Neural progenitor cell (in vitro differentiated cells): ENCODE measurements at places on chromosomes 13 and 19. TPM values are rescaled to one million over a fixed set of nuclear protein-coding genes. Genes with fewer than 3 reads are reported as not detected.
A peak's percentile ranks its signal among the peaks of the same experiment; 100 is the strongest.

- no peaks in the 10 kb centered on the region for H3K27me3 ChIP-seq
- no peaks in the 10 kb centered on the region for H3K36me3 ChIP-seq
- no peak overlapping the region for H3K27ac ChIP-seq
These were observed 475.4 kb upstream of the ARGLU1 start for GRCh38 chr13:107043021-107043956.

DNA sequence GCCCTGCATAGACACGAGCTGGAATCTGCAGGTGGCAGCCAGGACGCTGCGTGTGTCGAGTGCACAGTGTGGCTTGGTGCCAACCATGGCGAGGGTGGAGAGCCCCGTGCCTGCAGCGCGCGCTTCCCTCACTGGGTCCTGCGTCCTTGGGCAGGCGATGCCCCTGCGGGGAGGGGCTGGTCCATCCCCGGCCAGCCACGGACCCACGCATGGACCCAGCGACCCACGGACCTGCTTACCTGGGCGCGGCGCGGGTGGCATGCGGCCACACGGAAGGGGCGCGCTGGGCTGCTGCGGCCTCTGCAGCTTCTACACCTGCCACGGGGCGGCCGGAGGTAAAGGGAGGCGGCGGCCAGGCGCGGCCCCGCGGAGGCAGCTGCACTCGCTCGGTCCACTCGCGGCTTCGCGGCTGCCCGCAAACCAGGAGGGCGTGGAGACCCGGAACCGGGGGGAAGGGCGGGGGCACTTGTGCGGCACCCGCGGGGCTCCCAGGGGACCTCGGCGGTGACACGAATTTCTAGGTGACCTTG, 569 bp upstream of the MCF2L start:
- peak; percentile 43 for DNase-seq
- H3K4me1 ChIP-seq = peaks cover 13% of the 10 kb centered on the region
- peaks cover 39% of the 10 kb centered on the region for H3K27me3 ChIP-seq
- H3K36me3 ChIP-seq = no peaks in the 10 kb centered on the region
- H3K27ac ChIP-seq = no peak overlapping the region

- H3K27me3 ChIP-seq = no peaks in the 10 kb centered on the region
- no peaks in the 10 kb centered on the region for H3K36me3 ChIP-seq
- H3K27ac ChIP-seq = no peak overlapping the region
- H3K4me1 ChIP-seq = no peaks in the 10 kb centered on the region
- DNase-seq = no peak
These were observed 11.7 kb upstream of the TRIM13 start for GRCh38 chr13:49985129-49985528.

Gene ZNF709
- total RNA-seq = 10.9 and 14.6 TPM in 2 replicates
